ENCODE measurements at places on chromosomes 4 and X.

DNA sequence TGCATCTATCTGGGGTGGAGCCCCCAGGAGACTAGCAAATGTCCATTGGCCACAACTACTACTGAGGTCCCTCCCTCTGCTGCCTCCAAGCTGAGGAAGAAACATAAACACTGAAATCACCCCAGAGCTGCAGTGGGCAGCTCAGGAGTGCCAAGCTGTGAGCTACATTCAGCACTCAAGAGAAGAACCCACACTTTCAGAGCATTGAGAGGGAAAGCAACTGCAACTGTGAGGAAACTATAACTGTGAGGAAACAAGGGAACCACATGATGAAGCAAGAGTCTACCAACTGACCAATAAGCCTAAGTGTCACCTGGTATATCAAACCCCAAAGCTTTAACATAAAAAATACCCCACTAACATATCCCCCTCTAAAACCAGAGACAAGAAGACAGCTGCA is 373.5 kb upstream of the TACR3 start:
- DNase-seq, result no peak

GRCh38 chrX:99913611-99914010 is 496.5 kb downstream of the PCDH19 start:
- no peak for DNase-seq

GRCh38 chrX:2462780-2463179 is 38.0 kb downstream of the DHRSX start:
- no peak for DNase-seq

GRCh38 chrX:143754183-143754582 is 33.6 kb upstream of the SPANXN2 start:
- no peak for DNase-seq

- no peak for DNase-seq
Measured at GRCh38 chr4:143156853-143157252, 27.9 kb upstream of the USP38 start.

DNA sequence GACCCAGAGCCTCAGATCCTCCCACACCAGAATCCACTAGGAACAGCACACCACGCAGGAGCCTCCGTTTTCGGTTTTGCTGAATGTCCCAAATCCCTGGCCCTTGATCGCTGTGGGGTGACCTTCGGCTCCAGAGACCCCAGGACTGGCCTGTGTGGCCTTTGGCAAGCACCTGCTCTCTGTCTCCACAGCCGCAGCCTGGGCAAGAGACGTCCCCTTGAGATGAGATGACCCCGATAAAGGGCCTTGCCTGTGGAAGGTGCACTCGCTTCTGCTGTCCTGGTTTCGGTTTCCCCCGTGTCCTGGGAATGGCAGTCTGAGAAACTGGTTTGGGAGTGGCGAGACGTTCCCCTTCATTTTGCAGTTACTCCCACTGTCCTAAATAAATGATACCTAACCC is 9.6 kb downstream of the PSAPL1 start:
- no peak for DNase-seq

DNA sequence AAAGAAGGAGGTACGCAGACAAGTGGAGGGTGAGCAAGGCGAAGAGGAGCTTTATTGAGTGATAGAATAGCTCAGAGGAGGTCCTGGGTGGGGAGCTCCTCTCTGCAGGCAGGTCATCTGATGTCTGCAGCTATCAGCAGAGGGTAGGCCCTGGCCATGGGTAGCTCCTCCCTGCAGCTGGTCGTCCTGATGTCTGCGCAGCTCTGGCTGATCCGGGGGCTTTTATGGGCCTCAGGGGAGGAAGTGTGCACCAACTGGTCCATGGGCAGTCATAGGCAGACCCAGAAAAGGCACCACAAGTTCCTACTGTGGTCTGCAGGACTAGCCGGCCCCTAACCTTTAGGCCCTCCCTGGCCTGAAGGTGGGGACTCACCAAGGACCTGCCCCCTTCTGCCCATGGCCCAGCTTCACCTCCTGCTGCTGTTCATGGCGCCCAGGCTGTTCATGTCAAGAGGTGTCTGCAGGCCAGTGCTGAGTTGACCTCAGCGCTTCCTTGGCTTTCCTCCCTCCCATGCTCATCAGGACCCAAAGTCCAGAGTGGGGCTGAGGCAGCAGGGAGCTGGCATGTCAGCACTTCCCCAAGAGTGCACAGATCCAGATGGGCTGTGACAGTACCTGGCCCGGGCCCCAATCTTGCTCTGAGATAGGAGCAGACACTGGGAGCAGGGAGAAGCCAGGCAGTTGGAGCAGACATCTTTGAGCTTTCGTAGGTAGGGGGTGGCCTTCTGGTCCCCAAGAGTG is 46.1 kb downstream of the ARAP2 start:
- DNase-seq, result no peak

GRCh38 chr4:144820011-144820727 is 174.2 kb downstream of the HHIP start:
- DNase-seq, result no peak

DNA sequence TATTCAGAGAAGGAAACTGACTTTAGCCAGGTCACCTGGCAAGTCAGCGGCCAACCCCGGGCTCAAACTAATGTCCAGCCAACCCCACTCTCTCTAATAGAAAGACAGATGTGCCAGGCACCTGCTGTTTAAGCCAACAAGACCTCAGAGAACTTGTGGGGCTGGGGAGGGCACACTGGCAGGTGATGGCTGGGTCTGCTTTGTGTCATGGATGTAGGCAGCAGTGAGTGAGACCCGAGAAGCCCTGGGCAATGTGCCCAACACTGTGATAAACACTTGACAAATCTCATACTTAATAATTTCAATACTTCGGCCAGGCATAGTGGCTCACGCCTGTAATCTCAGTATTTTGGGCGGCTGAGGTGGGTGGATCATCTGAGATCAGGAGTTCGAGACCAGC is 9.0 kb upstream of the CD99L2 start:
- DNase-seq, result no peak

DNA sequence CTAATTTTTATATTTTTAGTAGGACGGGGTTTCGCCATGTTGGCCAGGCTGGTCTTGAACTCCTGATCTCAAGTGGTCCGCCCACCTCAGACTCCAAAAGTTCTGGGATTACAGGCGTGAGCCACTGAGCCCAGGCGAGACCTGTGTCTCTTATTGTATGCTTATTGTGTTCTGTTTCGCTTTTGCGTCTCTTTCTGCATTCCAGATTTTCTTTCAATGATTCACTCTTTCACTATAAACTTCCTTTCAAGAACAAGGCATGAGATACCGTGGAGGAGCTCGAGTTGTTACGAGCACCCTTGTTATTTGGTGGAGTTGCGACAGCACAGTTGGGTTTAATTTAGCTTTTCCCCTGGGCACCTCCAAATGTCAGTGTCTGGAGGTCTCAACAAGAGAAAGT is 366.7 kb upstream of the FAT1 start:
- no peak for DNase-seq

DNA sequence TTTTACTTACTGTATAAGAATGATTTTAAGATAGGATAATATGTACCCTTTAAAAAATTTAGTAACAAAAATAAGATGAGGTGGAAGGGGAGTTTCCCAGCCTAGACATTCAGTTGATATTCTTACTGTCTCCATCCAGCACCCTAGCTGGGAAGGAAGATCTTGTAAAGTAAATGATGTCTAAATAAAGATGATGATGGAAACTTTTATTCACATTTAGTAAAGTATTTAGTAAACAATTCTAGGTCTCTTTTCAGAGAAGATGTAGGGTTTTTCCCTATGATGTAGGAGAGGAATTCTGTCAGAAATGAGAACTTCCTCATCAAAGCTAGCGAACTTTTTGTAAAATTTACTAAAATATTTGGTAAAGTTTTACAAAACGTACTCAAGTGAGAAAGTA is 136.8 kb downstream of the RAPGEF2 start:
- DNase-seq, result no peak

GRCh38 chr4:94534401-94535312 is 82.9 kb downstream of the PDLIM5 start:
- DNase-seq, result no peak

DNA sequence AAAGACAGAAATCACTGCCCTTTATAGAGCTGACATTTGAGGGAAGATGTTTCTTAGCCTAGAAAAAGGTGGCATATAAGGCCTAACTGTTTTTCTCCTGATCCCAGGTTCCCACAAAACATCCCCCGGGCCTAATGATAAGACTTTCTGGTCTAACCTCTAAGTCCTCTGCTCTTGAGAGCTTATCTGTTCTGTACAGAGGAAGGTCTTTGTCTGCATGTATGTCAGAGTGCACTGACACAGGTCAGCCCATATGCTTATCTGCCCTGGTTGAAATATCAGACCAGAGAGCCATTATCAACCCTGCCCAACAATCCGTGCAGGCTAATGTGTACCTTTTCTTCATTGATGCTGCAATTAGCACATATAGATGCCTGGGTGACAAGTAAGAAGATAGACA is 76.2 kb downstream of the ARHGEF9 start:
- no peak for DNase-seq

GRCh38 chrX:71814123-71814912 is 51.2 kb downstream of the CXorf49B start:
- DNase-seq, result no peak

DNA sequence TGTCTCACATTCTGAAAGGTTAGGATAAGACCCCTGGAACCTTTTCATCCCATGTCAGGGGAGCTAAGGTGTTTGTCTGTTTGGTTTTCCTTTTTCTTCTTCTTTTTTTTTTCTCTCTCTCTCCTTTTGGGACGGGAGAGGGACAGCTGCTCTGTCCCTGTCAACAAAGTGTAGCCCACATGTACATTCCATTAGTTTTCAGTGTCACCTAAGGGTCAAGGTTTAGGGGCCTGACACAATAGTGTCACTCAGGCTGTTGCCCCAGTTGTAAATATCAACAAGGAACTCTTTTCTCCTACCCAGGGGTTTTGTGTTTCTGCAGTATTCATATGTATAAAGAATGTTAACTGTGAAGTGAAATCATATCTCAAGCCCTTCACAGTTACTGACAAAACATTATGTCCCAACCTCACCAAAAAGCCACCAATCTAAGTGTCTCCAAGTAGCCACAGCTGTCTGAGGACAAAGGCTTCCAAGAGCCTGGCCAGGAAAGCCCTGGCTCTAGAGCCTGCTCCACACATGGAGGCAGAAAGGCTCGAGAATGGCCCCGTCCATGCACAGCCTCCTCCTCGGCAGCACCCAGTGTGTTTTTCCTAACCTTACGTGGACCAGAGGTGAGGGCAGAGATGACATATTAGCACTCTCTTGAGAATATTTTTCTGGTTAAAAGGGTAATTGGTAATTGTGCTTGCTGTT is 9.4 kb downstream of the IRF2 start:
- no peak for DNase-seq

GRCh38 chrX:48613502-48614160 is 16.3 kb downstream of the WDR13 start:
- DNase-seq, result no peak

- no peak for DNase-seq
Measured at GRCh38 chrX:102067966-102068723, 57.3 kb upstream of the TCEAL2 start.

DNA sequence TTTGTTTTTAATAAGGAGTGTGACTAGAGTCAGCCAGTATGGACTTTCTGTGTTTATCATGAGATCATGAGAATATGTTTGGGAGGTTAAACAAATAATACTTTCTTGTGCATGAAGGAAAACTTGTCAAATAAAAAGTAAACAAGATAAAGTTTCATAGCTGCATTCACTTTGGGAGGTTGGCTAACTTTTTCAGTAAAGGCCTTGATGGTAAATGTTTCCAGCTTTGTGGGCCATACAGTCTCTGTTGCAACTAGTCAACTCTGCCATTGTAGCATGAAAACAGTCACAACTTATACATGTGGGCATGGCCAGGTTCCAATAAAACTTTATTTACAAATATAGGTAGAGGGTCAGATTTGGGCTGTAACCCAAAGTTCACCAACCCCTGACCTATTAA is 150.4 kb downstream of the MID1 start:
- DNase-seq, result no peak

DNA sequence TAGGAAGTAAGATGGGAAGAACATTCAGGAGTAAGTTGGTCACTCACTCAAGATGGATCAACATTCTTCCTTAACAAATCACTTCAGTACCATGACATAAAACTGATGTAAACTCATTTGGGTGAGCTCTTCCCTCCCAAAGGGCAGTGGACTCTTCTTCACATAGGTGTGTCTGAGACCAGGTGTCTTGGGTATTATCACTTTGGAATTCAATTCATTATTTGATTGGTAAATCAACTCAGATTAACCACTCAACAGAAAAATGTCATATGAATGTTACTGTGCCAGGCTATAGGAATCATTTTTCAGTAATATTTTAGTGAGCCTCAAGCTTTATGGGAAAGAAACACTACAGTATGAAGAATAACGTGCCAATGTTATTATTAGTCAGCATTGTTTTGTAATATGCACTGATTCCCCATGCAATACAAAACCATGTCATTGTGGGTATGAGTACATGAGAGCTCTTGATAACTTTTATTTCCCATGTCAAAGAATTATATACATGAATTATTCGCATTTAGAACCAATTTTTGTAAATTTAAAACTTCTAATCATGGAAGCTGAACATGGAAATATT is 58.6 kb upstream of the ETNPPL start:
- DNase-seq, result no peak

GRCh38 chr4:126628933-126629332 is 1003.8 kb upstream of the INTU start:
- no peak for DNase-seq

DNA sequence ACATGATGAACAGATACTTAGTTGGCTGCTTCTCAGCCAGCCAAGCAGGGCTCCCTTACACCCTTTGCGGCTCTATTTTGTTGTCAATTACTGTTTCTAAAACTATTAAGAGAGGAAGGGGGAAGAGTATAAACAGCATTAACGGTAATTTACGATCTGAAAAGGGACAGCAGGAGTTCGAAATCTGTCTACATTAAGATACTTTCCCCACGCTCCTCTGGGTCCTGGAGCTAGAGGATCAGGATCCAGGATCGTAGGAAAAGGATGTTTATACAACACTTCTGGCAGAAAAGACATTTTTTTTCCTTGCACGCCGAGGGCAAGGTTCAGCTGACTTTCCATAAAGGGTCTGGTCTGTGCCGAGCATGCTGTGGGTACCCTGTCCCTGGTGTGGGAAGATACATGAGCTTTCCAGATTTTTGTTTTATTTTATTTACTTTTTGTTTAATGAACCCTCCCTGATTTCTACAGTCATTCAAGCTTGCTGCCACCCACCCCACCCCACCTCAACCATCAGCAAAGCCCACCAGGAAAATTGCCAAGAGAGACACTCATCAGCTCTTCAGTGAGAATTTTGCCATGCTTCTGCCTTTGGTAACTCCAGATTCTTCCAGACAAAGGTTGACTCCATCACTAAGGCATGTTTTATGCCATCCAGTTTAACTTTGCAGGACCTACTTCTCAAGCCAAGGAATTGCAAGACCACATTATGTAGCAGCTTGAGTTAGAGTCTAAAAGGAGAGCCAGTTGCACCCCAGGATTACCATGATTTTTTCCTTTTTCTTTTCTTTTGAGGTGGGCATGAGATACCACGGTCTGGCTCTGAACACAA is 188.1 kb downstream of the QDPR start:
- no peak for DNase-seq

GRCh38 chr4:79211490-79211889 is 114.4 kb downstream of the NAA11 start:
- DNase-seq, result no peak

DNA sequence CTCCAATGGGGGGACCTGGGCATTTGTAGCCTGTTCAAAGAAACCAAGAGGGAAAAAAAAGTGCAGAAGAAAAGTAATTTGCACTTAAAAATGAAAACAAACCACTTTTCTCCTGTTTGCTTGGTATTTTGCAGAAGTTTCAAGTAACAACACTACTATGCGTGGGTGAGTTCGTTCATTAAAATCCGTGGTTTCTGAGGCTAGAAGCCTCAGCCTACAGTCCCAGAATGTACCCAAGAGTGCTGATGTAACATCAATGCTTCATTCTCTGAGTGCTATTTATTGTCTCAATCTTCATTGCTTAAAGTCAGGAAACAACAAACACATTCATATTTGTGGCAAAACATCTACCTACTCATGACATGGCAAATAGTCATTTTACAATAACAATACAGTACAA is 29.2 kb downstream of the LGI2 start:
- DNase-seq, result no peak

Measured in brain pericyte (primary cell).